ENCODE measurements at places on chromosomes 7 and 10. TPM values are rescaled to one million over a fixed set of nuclear protein-coding genes. Genes with fewer than 3 reads are reported as not detected.

BEND7 gene
- 9.1 TPM for total RNA-seq

OR2A5 gene
- not detected for total RNA-seq

GIMAP5 gene
- not detected for total RNA-seq

OR9A2 gene
- not detected for total RNA-seq

DNA sequence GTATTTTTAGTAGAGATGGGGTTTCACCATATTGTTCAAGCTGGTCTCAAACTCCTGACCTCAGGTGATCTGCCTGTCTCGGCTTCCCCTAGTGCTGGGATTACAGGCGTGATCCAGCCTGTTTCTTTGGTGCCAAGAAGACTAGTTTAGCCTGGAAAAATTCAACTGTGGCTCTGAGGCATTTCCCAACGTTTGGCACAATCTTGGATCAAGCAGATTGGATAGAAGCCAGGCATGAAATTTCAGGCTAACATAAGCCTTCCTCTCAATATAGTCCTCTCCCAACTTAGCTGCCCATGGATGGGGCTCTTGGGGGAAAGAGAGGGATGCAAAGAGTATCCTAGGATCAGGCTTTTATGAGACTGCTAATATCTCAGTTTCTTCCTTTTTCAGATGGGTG, 53.8 kb downstream of the APBB1IP start:
- no peak for DNase-seq

DNA sequence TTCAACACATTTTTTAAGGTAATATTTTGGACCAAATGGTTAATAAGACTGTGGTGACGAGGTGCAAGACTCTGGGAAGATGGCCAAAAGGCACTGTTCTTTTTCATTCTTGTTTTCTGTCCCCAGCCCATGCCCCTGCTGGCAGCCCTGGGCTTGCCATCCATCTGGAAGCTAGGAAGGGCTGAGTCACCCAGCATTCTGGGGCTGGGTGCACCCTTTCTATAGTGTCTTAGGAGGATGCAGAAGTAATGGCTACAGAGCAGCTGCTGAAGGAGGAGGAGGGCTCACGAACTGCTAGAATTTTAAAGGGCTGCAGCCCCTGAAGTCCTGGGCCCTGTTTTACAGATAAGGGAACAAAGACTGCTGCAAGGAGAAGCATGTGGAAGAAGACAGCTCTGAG, 42.8 kb upstream of the ZNF32 start:
- no peak for DNase-seq

DNA sequence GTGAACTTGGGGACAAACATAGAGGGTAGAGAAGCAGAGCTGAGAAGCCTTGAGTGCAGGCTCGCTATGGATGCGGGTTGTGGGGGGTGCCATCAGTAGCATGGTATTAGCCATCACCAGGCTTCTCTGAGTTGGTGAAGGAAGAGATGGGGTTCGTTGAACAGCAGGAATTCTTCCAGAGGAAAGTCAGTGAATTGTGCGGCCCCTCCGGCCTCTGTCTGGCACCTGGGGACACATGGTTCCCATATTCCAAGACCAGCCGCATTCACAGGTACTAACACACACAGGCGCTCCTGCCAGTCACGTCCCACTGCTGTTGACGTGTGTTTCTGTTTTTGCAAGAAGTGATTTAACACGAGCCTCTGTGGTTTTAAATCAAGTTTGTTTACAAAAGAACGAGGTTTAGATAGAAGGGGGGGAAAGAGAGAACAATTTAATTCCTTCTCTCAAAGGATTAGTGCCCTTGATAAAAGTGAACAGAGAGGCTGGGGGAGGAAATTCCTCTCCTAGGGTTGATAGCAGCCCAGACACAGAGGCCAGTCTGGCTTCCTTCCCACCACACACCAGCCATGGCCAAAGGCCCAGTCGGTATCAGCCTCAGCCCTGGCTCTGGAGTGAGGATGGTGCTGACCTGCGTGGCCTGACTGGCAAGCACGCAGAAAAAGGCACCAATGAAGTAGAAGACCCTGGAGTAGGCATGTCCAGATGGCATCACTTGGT, 252.6 kb upstream of the IGFBP3 start:
- DNase-seq, result no peak

- no peak for DNase-seq
Measured at GRCh38 chr7:110454713-110455112, 636.2 kb upstream of the LRRN3 start.

- DNase-seq, result no peak
Measured at GRCh38 chr10:118495499-118495898, 99.9 kb downstream of the PRLHR start.

DNA sequence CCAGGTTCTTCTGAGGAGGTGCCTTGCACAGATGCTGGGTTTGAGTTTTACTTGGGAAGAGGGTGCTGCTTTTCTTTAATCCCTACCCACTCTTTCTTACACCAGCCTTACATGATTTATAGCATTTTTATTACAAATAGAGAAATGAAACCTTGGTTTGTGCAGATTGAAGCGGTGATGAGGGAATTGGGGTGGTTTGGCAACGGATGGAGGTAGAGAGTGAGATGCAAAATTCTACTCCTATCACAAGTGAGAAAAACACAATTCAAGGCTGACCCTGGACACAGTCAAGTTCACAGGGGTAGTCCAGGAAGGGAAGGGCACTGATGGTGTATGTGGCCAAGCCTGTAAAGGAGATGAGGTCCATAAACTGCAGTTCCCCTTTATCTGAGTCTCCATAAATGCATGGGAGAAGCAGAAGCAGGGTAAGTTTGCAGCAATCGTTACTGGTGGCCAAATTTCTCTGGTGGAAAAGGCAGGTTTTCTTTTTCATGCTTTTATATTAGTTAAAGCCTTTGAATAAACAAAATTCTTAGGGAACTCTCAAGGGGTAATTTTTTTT, 214.3 kb downstream of the JAZF1 start:
- DNase-seq, result no peak

DNA sequence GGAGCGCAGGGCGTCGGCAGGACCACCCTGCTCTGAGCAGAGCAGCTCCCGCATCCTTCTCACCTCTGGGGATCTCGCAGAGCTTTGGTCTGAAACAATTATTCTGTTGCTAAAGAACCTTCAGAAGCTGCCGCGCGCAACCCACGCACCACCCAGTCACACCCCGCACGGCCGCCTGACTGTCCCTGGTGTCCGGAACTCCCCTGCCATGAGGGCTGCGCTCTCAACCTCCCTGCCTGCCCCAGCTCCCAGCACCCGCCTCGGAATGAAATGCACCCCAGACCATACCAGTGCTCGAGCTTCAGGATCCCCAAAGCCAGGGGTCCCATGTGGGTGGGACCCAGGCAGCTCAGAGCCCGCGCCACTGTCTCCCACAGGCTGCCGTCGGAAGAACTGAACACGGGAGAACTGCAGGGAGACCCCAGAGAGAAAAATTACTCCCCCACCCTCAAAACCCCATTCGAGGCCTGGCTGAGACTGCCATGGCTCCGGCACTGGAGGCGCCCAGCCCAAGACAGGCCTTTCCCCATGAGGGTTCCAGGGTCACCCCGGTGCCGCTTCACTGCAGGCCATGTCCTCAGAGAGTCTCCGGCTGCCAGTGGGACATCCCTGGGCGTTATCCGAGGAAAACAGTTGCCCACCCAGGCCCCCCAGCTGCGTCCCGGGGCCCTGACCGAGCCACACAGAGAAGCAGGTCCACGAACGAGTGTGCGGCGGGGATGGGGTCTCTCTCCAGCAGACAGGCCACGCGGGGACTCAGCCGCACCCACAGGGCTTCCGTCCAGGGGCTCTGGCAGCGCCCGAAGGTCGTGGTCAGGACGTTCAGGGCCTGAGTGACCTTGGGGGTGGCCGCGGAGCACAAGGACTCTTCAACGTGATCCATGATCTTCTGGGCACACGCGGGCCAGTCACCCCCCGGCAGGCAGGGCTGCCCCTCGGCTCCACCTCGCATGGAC, 12.1 kb downstream of the BRAT1 start:
- no peak for DNase-seq

DNA sequence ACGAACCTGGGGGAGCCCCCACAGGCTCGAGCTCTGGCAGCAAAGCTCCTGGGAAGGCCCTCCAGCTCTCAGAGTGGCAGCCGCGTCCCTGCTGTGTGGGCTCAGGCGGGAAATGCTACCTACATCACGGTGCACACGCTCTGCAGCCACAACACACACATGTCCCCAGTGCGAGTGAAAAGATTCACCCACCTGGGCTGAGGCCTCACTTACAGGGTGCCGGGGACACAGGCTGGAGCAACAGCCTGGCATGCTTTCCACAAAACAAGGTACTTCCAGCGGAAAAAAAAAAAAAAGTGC, 410.4 kb upstream of the FOXK1 start:
- no peak for DNase-seq

DNA sequence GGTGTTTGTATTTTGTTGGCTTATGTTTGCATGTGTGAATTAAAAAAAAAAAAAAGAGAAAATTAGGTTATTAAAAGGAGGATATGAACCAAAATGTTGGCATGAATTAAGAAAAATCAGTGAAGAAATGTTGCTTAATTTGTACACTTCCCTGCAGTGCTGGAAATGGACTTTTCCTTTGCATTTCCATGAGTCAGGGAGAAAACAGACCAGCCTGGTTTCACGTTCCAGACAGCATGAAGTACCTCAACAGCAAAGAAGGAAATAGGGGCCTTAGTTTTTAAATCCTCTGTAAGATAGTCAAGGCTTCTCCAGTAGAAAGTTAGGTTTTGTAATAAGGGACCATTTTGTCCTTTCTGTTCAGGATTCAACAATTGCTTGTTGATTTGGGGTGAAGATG, 159.7 kb downstream of the CELF2 start:
- DNase-seq, result no peak

- no peak for DNase-seq
Measured at GRCh38 chr10:113389969-113390368, 162.9 kb upstream of the HABP2 start.

DNA sequence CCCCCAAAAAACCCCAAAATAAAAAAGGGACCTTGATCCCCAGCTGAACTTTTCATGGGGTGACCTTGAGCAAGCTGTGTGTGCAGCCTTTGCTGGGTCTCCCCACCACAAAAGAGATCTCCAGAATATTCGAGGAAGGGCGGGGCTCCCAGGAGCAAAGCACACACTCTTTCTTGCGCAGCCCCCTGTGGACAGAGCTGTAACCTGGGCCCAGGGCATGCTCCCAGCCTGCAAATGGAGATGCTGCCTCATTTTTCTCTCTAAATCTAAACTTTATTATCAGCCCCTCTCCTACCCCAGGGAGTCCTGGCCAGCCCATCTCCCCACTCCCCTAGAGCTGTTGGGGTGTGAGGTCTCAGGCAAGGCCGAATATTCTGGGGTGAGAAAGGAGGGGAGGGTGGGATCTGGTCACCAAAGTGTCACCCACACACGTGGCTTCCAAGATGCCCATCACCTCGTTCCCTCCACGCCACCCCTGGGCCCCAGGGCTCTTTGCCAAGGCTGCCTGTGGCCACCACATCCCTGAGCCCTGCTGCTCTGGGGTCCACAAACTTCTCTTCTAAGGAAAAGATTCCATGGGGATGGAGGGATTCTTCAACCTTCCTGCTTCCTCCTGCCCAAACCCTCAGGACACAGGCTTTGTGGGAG, 1.7 kb upstream of the CALML3 start:
- no peak for DNase-seq

DNA sequence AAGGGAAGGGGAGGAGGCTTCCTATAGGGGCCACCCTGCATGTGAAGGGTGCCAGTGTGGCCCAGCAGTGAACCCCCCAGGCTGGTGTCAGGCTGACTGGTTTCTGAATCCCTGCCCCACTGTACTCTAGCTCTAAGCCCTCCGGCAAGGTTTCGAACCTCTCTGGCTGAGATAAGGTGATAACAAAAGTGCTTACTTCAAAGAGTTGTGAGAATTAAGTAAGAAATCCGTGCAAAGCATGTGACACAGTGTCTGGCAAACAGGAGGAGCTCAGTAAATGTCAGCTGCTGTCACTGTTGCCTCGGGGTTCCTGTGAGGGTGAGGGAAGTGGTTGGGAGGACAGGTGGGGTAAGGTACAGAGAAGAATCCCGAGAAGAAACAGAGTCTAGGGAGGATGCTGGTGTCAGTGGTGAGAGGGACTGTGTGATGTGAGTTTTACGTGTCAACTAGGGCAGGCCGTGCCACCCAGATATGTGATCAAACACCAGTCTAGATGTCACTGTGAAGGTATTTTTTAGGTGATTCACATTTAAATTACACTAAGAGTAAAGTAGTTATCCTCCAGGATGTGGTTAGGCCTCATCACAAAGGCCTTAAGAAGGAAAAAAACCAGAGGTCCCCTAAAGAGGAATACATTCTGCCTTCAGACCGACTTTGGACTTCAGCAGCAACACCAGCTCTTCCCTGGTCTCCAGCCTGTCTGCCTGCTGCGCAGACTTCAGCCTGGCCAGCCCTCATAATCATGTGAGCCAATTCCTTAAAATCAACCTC, 64.4 kb downstream of the BPGM start:
- DNase-seq, result no peak

DNA sequence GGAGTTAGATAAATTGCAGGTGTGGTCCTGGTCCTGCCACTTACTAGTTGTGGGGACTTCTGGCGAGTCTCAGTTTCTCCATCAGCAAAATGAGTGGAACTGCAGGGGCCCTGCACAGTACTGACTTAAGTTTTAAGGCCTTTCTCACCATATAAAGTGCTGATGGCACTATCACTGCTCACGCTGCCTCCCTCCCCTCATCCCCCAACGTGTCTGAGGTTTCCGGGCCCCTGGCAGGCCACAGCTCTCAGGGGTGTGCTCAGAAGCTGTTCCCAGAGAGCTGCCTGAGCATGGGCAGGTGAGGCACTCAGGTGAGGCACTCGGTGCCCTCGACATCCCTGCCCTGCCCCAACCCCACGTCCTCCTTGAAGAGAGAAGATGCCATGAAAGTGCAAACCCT, 74.2 kb downstream of the VOPP1 start:
- no peak for DNase-seq

DNA sequence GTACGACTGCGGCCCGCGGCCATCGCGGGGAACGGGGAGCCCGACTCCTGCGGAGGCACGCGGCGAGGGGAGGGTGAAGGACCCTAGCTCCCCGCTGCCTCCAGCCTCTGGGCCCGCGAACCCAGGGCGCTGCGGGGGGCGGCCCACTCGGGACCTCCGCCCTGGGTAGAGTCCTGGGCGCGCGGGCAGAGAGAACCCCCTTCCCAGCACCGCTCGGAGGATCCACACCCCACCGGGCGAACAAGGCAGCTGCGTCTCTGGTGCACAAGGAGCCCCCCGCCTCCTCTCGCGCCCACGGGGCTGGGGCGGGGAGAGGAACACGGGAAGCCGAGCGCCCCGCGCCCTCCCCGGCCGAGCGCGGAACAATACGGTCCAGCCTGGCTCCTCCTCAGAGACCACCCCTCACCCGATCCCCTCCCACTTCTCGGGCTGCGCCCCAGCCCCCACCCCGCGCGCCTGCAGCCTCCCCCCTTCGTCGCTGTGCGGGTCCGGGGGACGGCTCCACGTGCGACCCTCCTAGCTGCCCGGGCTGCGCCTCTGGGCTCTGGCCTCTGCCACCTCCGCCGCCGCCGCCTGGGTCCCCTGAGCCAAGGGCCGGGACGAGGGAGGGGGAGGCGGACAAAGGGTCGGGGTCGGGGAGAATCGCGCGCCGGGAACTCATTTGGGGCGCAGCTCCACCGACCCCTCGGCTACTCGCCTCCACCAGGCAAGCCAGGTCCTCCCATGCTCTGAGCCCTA, at the start of gene WDR86:
Gene WDR86, minus strand, starts transcription at position 372 of the 738 bp plus-strand sequence. CDS start 449 bp downstream, outside the sequence.
- peak; percentile 76 for DNase-seq

- DNase-seq, result no peak
Measured at GRCh38 chr10:57018452-57018851, 657.4 kb upstream of the ZWINT start.
